Stimulated activated CD4-positive, alpha-beta T cell treated with anti-CD3 and anti-CD28 coated beads, Interleukin-1b, Interleukin-23, amount 100 ng/mL, for 48 hours (primary cell): ENCODE measurements at places on chromosomes 3 and 15.

GRCh38 chr3:189820365-189820720, 189.2 kb downstream of the TP63 start:
- no peak for DNase-seq

- DNase-seq: no peak
Observed at GRCh38 chr15:35311615-35312014, 226.5 kb upstream of the NANOGP8 start.

DNA sequence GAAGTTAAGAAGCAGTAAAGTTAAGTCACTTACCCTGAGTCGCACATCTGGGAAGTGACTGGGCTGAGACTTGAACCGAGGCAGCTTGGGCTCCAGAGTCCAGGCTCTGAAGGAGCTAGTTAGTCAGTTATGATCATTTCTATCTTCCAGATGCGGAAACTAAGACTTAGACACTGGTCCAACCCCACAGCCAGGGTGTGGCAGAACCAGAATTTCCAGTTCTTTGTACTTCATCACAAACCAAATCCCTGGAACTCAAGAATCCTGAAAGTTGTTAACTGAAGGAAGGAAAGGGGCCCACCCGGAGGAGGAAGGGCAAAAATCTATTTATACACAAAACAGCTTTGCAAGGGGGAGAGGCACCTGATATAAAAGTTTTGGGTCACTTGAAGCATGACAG, 389.9 kb downstream of the SHQ1 start:
- no peak for DNase-seq

GRCh38 chr15:56775641-56776040, 42.3 kb upstream of the ZNF280D start:
- DNase-seq: no peak

DNA sequence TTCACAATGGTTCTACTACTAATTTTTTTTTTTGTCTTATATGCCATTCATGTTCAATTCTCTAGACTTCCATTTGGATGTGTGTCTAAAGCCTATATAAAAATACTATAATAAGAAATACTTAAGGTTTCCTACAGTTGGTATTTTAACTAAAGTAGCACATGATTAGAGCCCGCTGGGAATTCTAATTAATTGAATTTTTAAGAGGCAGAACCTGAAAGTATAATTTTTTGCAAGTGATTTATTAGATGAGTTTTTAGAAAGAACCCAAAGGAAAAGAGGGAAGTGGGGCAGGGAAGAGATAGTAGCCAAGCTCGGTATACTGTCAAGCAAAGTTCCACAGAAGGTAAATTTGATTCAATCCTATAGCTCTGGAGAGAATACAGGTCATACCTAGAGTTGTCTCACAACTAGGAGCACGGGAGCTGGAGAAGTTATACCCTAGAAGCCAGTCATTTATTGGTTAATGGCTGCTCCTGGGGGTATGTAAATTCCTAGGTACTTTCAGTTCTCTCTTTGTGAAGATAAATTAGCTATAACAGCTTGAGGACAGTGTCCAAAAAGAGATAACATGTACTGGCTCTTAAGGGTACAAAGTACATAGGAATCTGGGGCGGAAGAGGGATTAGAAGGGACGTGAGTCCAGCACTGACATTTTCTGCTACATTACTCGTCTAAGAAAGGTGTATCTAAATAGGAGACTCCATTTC, 225.6 kb downstream of the CNTN6 start:
- DNase-seq: no peak

- no peak for DNase-seq
Observed at GRCh38 chr15:89341316-89342005, 6.8 kb upstream of the POLG start.

DNA sequence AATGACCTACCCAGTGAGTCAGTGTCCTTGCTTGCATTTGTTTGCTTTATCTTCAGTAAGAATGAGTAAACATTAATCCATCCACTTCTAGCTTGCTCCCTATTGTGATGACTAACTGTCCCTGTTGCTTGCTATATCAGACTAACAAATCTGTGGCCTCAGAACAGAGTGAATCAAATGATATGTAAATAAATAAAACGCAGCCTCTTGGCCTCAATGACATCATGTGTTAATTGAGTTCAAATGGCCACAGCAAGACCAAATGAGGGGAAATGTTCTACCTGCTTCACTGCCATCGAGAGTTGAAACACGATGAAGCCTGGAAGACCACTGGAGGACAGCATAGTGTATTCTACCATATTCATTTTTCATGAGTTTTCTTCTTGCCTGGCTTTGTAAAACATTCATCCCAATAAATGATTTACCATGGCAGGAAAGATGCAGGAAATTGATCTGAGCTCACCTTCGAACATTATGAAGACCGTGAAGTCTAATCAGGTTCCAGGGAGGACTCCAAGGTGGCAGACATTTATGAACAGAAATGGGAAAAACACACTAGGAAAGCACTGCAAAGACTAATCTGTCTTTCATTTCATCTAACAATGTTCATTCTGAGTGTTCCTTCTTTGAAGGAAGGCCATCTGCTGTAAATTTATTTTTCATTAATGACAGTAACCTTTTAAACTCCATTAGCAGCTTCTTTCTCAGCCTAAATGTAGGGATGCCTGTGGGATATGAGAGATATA, 1144.5 kb downstream of the TUSC7 start:
- no peak for DNase-seq

DNA sequence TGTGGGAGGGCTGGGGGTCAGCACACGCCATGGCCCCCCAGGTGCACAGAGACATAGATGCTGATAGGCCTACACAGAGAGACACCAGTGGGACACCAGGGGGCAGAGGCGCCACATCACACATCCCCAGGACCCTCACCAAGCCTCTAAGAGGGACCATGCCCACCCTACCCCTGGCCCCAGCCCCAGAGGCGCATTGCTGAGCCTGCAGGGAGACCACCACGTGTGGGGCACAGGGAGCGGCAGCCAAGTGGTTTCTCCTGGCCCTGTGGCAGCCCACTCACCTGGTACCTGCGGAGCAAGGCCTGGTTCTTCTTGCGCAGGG, 1.2 kb downstream of the CCDC9B start:
- no peak for DNase-seq

DNA sequence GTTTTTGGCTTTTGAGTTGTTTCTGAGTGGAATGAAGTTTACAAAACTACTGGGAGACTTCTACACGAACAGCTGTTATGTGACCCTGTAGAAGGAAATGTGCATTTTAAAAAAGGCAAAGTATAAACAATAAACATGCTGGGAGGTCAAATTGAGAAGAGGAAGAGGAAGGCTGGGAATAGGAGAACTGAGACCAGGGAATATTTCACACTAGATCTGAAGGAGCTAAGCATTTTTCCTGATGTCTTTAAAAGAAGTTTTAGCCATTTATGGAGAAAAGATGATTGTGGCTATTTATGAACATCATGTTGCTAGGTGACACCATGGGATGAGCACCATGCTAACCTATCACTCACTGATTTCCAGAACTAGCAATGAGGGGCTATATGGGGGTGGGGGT, 76.3 kb upstream of the FAM98B start:
- DNase-seq: no peak
